ENCODE measurements at places on chromosomes 5 and 9. TPM values are rescaled to one million over a fixed set of nuclear protein-coding genes. Genes with fewer than 3 reads are reported as not detected.

SLC4A9 gene
- not detected for total RNA-seq

NEURL1B gene
- 2.3 TPM for total RNA-seq

PLAC8L1 gene
- total RNA-seq = not detected

HEXB gene
- total RNA-seq = 304 TPM

GKAP1 gene
- 6.8 TPM for total RNA-seq

GRIA1 gene
- total RNA-seq = not detected

FAXDC2 gene
- not detected for total RNA-seq

F2RL2 gene
- total RNA-seq = 37.5 TPM

PTPRD gene
- 45.3 TPM for total RNA-seq

LCN2 gene
- total RNA-seq = not detected

SLC6A19 gene
- total RNA-seq = not detected

GTF2H2C gene
- total RNA-seq = 99.9 TPM

ORM2 gene
- total RNA-seq = not detected

PCDHGA8 gene
- 1.4 TPM for total RNA-seq

PCDHGB7 gene
- 0.89 TPM for total RNA-seq

PCDHGB3 gene
- total RNA-seq = 0.52 TPM

STK32A gene
- 0.32 TPM for total RNA-seq

PDE6A gene
- 0.02 TPM for total RNA-seq

OBP2B gene
- total RNA-seq = not detected

Measured in NCI-H460 (cell line).